ENCODE measurements at places on chromosomes 12 and 14.

DNA sequence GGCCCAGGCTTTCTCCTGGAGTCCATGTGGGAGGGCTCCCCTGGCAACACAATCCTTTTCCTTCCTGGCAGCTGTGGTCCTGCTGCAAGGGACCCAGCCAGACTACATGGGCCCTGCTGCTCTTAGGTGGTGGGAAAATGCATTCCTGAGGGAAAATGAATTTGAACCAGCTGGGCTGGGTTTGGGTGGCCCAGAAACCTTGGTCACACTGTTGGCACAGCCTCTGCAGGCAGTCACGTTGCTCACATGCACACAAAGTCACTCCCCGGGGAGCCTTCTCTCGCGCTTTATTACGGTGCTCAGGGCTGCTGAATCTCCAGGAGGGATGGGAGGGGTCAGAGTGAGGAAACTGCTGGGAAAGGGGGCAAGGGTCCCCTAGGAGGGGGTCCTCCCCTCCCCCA lies 17.2 kb downstream of the PLEKHG3 start:
- no peak for DNase-seq

GRCh38 chr14:51855234-51855633 lies 5.2 kb upstream of the GNG2 start:
- no peak for DNase-seq

DNA sequence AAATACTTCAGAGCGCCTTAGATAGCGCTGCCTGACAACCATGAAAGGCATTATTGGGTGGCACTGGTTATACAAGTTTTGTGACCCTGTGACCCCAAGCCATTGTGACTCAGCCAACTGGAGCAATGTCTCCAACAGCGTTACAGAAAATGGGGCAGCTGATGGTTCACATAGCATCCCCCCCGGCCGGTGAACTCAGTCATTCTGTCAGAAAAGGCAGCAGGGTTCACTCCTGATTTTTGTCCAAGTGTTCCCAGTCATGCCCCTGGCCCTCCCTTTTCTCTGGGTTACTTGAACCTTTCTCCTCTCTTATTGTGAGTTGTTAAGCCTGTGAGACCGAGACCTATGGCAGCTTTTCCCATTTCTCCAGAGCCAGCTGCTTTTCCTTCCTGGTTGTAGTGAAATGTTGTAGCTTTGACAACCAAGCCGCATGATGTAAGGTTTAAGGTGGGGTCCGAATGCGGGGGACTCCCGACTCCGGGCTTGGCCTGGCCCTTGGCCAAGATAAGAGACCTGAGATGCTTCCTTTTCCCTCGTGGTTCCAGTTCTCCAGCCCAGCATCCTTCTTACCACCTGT lies 22.0 kb downstream of the CD9 start:
- no peak for DNase-seq

GRCh38 chr14:46432516-46432915 lies 219.1 kb downstream of the RPL10L start:
- DNase-seq = no peak

- DNase-seq = no peak
These were observed 34.0 kb downstream of the APAF1 start for GRCh38 chr12:98678946-98679610.

DNA sequence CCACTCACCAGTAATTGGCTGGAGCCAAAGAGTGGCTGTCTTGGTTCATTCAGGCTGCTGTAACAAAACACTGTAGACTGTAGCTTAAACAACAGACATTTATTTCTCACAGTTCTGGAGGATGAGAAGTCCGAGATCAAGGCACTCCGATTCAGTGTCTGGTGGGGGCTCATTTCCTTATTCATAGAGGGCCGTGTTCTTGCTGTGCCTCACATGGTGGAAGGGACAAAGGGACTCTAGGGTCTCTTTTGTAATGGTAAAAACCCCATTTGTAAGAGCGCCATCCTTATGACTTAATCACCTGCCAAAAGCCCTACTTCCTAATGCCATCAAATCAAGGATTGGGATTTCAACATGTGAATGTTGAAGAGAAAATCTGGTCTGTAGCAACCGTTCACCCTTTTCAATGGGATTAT lies 34.7 kb upstream of the CDKN3 start:
- DNase-seq = no peak

Data from hypothalamus (tissue), 51 donors.